ENCODE measurements at places on chromosomes 7 and 10.

DNA sequence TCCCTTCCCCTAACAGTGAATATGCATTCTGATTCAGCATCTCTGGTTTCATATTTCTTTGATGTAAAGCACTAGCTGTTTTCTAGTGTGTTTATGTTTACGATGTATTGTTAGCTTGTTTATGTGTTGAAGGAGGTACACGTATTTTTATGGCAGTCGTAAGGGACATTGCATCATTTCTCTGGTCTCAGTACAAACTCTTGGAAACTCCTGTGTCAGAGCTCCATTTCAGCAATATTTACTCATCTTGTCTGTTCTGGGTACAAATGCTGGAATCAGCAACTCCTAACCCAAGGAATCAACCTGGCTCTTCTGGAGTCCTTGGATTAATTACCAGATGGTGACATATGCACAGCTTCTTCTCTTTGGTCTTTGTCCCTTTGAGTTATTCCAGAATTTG, 270.0 kb upstream of the PLXDC2 start:
- no peak for DNase-seq

- peak; percentile 79 for DNase-seq
These were observed 836 bp downstream of the KMT2E start for GRCh38 chr7:105014693-105015389.

- no peak for DNase-seq
These were observed 82.3 kb downstream of the FAM13C start for GRCh38 chr10:59279991-59280505.

DNA sequence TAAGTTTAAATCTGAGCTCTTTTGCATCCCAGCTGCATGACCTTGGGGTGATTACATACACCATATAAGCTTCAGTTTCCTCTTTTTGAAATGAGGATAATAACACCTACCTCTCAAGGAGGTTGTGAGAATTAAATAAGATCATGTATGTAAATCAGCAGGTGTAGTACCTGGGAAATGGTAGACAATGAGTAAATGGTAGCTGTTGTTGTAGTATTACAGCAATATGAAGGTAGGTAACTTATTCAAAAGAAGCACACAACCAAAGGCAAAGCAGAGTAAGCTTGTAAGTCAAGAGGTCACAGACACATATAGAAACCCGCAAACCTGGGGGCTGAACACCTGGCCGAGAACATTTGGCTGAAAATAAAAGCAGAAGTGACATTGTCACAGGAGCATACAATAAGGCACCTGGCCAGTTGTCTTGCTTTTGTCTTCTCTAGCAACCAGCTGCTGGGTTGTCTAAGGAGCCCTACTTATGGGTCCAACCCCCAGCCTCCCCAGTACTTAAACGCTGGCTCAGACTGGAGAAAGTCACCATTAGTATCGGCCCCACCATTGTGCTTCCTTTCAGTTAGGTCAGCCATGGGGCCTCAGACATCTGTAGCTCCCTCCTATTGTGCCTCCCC, 203.6 kb upstream of the MKLN1 start:
- no peak for DNase-seq

DNA sequence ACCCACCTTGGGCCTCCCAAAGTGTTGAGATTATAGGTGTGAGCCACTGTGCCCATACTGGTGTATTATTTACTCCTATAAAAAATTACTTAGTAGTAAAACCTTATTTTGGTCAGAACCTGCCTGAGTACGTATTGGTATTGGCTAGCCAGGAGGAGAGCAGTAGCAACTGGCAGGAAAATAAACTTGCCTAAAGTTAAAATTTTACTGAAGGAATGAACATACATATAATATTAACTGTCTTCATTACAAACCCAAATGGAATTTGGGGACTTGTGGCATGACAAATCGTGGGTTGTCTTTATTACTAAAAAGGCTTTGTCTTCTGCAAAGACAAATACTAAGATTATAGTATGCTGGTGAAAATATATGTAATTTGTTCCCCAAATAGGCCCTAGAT, 8.4 kb downstream of the RAB18 start:
- DNase-seq = no peak

Measured in globus pallidus (tissue), 1 donor.